CD4-positive, alpha-beta T cell treated with Interleukin-10 for 1 hour (primary cell): ENCODE measurements at places on chromosomes 7 and 10.
A peak's percentile ranks its signal among the peaks of the same experiment; 100 is the strongest.

DNA sequence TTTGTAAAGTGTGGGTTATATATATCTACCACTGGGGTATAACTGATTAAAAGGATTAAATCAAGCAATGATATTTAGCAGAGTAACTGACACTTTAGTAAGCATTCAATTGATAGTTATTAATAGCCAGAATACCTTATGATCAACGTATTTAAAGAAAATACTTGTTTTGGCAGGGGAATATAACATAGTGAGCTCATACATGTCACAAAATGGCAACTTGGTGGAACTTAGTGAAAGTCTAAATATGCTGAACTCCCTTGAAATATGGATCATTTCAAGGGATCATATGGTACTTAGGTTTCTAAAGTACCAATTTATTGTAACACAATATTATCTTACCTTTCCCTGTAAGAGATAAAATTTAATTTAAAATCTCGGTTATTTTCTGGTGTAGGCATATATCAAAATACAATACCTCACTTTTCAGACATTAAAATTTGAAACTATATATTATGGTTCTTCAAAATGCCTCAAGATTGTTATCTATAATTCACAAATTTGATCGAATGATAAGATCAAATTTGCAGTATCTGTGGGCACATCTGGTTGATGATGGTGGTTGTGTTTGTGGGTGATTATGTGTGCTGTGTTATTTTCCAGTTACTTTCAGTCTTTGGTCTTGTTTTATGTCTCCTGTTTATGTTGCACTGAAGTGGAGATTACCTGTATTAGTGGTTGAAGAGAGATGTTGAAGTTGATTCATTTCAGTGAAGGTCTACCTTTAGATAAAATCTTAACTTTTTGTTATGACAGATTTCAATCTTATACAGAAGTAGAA is 5.2 kb downstream of the ARL4A start:
- peak; percentile 24 for DNase-seq

GRCh38 chr10:88659725-88660597 is 4.3 kb upstream of the LIPF start:
- no peak for DNase-seq

- DNase-seq = no peak
Measured at GRCh38 chr10:95742485-95742884, 13.5 kb upstream of the ENTPD1 start.

GRCh38 chr10:49282306-49282705 is 16.7 kb upstream of the C10orf71 start:
- DNase-seq = no peak

DNA sequence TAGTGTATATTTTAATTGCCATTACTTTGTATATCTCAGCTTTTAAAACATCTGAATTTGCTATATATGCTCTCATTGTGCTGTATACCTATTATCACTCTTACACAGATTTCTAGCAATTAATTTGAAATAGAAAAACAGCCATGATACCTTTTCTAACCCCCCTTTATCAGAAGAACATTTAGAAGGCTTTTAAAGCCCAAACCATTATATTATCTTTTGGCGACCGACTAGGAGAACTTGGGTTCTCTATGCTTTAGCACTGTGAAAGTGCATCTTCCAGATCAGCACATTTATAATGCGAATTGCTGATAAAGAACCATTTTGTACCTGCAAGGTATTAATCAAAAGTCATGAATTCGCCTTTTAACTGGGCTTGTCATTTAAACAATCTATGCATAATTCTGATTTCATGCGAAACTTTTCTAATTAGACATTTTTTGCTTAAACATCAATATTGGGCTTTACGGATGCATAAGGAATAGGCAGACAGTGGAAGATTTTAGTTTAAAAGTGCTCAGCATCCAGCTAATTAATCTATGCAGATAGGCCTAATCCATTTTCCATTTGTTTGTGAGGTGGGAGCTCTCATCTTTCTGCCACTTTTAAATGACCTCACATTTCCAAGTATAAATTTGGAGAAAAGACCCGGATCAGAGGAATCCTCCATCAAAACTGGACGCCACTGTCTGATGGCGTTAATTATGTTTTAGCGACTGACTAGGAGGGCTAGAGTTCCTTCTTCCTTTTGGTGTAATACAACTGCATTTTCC is 1.2 kb upstream of the MLLT10 start:
- no peak for DNase-seq

DNA sequence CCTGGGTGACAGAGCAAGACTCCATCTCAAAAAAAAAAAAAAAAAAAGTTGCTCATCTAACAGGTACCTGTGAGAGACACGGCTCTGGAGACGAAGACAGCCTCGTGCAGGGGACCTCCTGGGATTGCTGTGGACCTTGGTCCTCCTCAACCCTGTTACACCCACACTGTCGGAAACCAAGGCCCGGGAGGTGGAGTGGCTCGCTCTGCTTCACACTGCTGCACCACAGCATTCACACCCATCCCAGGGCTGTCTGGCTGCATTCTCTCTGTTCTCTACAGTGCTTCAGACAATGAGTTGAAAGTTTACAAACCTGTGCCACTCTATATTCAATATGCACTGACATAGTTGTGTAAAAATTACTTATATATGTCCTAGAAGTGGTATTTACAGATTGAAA is 101.0 kb upstream of the TNS3 start:
- no peak for DNase-seq

- DNase-seq = no peak
Measured at GRCh38 chr10:28875549-28876081, 198.3 kb downstream of the BAMBI start.

DNA sequence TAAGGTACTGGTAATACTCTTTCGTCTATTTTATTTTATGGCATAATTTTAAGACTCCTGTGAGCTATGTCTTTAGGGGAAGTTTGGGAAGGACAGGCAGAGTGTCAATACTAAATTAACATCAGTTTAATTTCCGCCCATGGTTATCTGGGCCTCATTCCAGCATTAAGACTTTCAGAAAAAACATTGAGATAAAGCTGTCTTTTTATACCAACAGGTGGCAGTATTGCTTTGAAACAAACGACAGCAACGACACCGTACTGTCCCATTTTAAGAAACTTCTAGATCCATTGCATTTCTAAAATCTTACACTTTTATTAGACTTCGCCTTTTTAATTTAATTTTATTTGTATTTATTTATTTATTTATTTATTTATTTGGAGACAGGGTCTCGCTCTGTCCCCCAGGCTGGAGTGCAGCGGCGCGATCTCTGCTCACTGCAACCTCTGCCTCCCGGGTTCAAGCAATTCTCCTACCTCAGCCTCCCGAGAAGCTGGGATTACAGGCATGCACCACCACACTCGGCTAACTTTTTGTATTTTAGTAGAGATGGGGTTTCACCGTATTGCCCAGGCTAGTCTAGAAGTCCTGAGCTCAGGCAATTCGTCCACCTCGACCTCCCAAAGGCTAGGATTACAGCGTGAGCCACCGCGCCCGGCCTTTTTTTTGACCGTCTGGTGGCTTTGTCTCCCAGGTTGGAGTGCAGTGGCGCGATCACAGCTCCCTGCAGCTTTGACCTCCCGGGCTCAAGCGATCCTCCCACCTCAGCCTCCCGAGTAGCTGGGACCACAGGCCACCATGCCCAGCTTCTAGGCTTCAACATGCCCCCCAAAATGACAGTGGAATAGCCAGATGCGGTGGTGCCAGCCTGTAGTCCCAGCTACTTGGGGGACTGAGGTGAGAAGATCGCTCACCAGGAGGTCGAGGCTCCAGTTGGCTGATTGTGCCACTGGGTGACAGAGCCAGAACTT is 78.7 kb upstream of the C1GALT1 start:
- peak; percentile 75 for DNase-seq

DNA sequence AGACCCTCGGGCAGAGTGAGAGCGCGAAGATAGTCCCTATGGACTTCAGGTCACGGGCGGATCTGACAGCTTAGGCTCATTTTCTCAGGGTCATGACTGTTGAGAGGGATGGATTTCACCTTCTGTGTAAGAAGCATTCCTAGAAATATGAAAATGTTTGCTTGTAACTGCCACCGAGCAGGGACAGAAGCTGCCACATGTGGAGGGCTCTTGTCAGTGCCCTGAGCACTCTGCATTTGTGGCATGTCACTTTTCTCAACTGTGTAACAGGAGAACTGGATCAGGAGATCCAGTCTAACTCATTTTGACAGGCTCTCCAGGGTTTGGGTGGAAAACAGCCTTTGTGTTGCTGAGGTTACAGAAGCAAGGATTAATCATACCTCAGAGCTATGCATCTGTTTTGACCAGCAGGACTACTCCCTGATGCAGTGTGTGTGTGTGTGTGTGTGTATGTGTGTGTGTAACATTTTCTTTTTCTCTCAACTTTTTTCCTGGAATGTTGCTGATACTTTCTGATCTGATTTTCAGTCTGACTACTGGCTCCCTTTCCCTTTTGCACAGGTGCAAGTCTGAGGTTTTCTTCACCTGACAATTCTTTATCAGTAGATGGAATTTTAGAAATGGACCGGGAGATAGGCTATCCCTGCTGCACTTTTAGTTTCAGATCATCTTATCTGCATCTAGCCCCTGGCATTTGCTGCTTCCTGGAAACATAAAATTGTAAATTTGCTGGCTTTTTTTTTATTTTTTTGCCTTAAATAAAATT is 183.3 kb downstream of the STK31 start:
- no peak for DNase-seq

DNA sequence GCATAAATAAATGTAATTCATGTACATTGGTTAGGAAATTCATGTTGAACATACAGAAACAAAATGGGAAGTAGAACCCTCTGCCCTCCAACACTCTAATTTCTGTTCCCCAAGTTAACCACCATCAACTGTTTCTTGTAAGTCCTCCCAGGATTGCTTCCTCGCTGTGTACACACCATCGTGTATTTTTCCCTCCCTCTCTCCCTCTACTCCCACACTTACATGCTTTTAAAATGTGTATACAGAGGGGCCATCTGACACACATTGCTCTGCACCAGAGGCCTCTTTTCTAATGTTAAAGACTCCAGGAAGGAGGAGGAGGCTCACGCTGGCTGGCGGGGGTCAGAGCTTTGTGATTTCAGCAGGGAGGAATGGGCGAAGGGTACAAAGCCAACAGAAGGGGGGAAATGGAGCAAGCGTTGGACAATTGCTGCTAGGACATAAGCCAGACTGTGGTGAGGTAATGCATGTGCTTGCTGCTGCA is 1.9 kb upstream of the EPHA1 start:
- no peak for DNase-seq

DNA sequence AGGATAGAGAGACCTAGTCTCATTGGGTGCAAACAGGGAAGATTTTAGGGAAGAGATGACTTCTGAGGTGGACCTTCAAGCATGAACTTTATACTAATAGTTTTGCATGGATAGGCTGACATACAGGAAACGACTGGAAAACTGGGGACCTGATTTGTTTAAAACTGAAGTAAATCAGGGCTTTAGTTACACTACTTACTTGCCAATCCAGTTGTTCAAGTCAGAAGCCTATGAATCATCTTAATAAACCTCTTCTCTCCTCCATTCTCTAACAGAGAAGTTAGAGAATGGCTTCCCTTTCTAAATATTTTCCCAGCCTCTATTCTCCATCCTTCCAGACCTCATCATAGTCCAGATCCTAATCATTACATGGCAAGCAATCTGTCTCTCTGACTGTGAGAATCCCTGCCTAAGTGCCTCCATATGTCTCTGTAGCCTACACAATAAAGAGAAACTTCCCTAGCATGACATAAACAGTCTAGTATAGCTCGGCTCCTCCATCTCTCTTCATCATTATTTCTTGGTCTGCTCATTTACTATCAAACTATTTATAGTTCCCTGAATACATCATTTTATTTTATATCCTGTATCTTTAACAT is 55.8 kb downstream of the PRKG1 start:
- no peak for DNase-seq

DNA sequence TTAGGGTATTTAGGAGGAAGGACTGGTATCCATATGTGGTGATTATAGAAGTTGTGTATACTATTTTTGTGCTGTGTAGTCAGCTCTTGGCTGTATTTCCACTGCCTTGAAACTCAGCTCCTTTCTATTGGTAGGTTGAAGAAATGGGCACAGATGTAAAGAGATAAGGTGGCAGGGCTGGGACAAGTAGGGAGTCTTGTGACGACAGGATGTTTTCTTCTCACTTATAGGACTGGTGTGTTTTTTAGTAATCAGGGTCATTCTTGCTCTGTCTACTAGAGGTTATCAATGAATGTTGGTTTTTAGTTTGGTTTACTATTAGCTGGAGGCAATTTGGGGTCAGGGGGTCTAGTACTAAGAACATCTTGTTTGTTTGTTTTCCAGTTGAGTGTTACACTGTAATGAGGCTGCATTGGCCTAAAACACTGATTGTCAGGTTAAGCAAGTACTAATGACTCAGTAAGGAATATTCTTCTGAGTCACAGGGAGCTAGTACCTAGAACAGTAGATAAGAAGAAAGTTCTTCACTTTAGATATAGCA is 11.8 kb downstream of the UBN2 start:
- DNase-seq = no peak

GRCh38 chr10:79070606-79071395 is 2.0 kb downstream of the ZMIZ1 start:
- no peak for DNase-seq

DNA sequence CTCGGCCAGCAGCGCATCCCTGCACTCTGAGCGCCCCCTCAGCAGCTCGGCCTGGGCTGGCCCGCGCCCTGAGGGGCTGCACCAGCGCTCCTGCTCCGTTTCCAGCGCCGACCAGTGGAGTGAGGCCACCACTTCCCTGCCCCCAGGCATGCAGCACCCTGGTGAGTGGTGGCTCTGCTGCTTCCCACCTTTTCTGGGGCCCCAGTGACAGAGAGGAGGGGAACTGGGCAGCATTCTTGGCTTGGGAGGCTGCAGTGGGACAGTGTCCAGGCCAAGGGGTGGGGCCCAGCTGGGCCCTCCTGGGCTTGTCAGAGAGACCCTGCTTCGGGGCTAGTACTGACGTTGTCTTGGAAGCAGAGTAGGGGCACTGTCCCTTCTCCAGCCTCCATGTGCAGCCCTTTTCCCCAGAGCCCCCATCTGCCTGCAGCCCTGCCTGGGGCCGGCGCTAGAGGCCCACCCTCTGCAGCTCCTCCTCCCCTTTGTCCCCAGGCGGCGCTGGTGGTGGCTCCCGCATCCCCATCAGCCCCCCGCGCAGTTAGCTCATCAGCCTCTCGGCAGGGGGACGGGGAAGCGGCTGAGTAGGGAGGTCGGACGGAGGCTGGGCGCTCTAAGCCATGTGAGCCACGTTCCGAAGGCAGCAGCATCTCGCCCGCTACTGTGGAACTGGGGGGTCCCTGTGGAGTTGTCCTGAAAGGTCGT is 29.2 kb downstream of the GBX1 start:
- DNase-seq = no peak

DNA sequence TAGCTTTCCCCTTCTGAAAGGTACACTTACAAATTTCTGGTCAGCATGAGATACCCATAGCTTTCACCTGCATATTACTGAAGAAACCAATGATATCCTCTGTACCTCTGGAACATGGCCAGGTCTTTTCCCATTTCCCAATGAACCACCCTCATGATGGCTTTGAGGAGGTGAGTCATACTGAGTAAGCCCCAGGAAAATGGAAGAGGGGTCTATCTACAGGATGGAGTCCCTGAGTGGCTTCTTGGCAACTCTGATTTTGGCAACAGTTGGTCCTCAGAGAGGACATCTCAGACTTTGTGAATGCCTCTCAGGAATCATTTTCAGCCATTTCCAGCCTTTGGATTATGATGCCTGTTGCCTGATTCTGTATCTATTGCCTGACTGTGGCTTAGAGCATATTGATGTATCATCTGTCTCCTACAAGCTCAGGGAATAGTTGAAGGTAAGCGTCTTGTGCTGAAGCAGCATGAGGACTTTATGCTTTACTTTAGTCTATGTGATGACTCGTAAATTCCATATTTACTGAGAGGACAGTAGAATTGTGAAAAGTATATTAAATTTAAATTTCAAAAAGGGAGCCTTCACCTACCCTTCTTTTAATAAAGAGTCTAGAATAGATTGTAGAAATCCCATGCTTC is 84.7 kb upstream of the DKK1 start:
- DNase-seq = no peak
